ENCODE measurements at places on chromosomes 1 and 21.
A peak's percentile ranks its signal among the peaks of the same experiment; 100 is the strongest.

- DNase-seq: no peak
Observed at GRCh38 chr1:26164036-26164860, 4.5 kb downstream of the C1orf232 start.

DNA sequence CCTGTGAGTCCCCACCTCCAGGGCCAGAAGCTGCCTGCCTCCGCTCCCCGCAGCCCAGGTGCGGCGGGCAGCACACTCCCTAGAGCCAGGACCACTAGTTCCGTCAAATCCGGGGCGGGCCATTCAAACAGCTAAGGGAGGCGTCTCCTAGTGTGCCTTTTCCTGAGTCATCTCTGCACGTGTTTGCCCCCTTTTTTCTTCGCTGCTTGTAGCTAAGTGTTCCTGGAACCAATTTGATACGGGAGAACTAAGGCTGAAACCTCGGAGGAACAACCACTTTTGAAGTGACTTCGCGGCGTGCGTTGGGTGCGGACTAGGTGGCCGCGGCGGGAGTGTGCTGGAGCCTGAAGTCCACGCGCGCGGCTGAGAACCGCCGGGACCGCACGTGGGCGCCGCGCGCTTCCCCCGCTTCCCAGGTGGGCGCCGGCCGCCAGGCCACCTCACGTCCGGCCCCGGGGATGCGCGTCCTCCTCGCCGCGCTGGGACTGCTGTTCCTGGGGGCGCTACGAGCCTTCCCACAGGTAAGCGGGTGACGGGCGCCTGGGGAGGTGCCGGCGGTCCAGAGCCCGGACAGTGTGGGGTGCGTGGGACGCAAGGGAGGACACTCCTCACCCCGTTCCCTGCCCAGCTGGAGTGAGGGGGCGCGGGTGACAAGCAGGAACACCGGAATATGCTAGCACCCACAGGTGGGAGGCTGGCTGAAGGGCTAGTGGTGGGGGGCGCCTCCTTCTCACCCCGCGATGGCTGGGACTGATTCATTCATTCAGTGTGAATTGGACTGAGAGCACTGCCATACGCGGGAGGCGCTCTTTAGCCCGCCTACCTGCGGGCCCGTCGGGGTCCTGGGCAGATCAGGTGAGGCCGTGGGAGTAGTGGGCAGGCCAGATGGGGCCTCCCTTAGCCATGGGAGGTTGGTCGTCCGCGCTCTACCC, at the start of gene TNFRSF8:
TNFRSF8 (plus strand) TSS at position 163 of the 932 bp plus-strand sequence; CDS start at position 459, 296 bp downstream.
- DNase-seq: no peak

DNA sequence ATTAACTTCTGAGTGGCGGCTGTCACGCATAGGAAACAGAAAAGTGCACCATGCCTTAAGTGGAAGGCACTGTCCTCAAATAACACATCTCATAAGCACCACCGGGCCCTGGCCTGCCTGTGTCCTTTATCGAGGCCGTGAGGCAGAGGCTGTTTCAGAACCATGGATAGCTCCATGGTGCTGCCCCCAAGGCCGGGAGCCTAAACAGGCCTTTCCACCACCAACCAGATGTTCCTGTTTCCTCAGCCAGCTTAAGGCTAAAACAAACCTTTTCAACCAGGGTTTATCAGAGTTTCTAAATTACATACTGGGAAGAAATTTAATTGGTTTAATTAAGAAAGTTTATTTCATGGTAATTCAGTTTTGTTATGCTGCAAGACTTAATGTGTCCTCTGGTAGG, 114.4 kb downstream of the DMRTA2 start:
- DNase-seq: no peak

DNA sequence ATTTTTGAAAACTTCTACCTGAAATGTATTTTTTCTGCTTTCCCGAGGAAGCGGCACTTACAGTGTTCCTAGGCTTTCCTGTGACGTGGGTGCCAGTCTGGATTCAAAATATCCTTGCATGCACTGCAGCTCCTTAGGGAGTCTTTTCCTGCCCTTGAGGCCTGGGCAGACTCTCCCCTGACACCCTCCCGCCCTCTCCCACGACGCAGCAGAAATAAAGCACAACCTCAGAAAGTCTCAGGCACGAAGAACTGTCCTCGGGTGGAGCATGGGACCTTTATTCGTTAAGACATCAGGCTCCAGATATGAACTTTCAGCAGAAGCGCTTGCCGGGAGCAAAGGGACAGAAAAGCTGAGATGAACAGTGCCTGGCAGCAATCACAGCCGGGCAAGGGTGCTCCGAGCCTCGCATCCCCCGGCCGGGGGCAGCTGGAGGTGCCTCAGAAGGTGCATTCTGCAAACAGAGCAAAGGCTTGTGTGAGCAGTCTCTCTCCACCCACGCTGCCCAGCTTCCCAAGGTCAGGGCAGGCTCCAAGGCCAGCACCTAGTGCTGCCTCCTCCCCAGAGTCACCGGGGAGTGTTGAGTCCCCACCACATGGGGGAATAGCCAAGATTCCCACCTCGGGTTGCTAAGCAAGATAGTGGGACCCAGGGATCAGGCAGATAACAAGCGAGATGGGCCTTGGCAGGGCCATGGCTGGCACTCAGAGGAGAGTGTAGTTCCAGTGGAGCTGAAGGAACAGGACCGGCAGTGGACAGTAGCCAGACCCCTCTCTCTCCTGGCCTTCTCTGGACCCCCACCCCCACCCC, 3.2 kb downstream of the TFF3 start:
- no peak for DNase-seq

- DNase-seq: no peak
Observed at GRCh38 chr1:58231204-58231603, 315.3 kb downstream of the OMA1 start.

DNA sequence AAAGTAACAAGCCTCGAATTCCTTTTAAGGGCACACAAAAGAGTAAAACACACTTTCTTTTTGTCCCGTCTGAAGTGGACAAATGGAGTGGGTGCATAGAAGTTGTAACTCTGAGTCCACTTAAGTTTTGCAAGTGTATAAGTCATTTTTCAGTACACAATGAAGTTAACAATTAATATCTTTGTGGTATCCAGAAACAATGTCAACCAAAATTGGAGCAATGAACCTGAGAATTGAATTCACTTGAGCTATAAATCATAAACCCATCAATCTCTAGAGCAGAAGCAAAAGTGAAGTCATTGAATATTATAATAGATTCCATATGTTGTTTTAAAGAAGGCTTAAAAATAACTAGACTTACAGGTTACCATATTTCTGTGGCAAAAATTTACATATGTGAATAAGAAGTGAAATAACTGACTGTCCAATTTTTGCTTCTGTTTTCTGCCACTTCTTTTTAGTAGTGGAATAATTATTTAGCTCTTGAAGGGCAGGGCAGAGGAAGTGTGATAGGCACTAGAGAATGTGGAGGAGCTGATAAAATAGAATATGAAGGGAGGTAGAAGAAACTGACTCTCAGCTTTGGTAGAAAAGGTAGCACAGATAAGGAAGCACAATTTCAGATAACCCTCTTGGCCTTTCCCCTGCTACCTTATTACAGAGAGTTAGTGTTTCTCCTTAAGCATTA, 73.9 kb upstream of the RGL1 start:
- DNase-seq: no peak

GRCh38 chr21:42731264-42732032, 78.0 kb downstream of the PDE9A start:
- no peak for DNase-seq

GRCh38 chr1:41323243-41323642, 38.0 kb upstream of the FOXO6 start:
- DNase-seq: no peak

GRCh38 chr1:167328816-167329483, 108.3 kb downstream of the POU2F1 start:
- no peak for DNase-seq

DNA sequence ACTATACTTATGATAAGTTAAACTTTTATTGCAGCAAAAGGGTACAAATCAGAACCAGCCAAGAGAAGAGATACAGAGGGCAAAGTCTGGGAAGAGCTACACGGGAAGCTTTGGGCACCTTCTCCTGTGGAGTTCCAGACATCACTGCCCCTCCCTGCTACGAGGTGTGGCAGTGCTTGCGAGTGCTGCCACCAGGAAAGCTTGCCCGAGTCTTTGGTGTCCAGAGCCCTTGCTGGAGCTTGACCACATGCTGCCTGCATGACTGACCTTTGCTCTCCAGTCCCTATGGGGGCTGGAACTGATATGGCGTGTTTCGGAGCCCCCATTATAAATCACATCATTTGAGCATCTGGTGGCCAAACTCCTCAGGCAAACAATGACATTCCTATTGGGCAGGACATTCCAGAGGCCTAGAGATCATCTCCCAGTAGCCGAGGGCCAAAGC, 23.4 kb downstream of the PLEKHO1 start:
- DNase-seq: no peak

- peak; percentile 41 for DNase-seq
Observed at GRCh38 chr1:10867138-10867721, 70.8 kb upstream of the CASZ1 start.

DNA sequence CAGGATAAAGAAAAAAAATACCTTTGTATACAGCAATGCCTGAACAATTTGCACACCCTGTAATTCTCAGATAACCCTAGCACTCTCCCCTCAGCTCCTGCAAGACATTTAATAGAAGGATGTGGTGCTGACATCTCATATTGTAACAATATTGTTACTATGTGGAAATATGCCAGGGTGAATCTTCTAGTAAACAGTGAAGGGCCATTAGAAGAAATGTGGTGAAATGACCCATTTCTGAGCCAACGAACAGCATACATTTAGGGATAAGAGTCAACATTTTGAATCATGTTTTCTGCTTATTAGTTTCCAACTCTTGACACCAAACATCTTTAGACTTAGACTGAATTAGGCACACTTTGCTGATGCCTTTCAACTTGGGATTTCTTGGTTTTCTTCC, 188.2 kb downstream of the KAZN start:
- no peak for DNase-seq

DNA sequence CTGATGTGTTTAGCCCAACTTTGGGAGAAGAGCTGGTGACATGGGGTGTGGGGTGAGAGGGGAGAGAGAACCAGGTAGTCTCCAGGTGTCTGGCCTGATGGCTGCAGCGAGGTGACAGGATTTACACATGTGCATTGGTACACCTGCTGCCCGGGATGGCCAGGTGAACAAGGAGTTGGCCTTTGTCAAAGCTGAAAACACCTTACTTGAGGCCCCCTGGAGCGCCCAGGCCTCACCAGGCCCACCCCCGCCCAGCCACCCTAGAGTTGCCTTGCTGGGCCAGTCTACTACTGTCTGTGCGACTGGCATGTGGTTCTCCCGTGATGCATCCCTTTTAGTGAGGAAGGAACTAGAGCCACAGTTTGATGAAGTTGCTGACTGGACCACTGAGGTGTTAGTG, 90.5 kb downstream of the ADARB1 start:
- no peak for DNase-seq

- no peak for DNase-seq
Observed at GRCh38 chr1:94679332-94680038, 137.9 kb upstream of the F3 start.

DNA sequence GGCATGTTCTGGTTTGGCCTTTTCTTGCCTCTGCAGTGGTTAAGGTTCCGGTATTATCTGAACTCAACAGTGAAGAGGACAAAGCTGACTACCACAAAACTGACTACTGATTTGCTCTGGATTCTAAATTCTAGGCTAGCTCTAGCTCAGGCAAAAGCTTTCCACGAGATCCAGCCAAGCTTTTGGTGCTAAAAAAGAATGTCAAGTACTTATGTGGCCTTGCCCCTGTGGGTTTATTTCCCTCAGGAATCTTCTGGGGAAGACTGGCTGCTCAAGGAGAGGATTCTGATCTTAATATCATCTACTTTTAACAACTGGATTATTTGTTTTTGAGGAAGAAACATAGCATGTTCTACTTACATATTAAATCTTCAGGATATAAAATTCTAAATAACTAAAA, 26.1 kb upstream of the MTMR11 start:
- no peak for DNase-seq

- no peak for DNase-seq
Observed at GRCh38 chr1:16012590-16013219, 5.1 kb downstream of the HSPB7 start.

- DNase-seq: peak; percentile 17
Observed at GRCh38 chr1:212457740-212458338, 25.1 kb downstream of the NENF start.

- no peak for DNase-seq
Observed at GRCh38 chr1:21342961-21343838, 52.9 kb upstream of the ECE1 start.

DNA sequence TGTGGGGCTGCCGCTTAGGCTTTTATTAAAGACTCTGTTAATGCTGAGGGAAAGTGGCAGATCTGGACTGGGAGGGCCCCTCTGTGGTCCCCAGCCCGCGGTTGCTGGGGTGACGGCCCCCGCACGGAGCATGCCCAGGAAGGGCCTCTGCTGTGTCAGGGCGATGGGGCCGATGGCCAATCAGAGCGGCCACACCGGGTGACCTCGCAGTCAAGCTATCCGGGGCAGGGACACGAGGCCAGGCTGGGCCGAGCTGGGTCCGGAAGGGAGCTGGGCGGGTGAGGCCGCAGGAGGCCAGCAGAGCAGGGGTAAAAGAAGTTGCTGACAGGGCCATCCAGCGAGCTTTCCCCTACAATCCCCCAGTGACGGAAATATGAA, 145.1 kb downstream of the CASZ1 start:
- DNase-seq: no peak

DNA sequence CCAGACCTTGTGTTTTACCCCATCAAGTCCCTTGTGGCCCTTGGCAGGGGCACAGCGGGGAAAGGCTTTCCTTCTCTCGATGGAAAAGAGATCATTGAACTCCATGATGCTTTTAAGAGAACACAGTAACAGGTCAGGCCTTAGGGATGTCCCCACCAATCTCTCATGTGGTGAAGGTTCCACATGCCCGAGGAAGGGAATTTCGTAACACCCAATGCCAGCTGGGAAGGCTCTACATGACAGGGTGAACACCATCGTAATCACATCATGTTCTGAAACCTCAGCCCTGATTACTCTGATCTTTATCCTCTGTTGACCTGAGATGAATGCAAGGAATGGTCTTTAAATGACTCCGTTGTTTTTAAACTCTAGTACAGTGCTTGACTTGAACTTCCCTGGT, 105.5 kb upstream of the SPAG17 start:
- DNase-seq: no peak

DNA sequence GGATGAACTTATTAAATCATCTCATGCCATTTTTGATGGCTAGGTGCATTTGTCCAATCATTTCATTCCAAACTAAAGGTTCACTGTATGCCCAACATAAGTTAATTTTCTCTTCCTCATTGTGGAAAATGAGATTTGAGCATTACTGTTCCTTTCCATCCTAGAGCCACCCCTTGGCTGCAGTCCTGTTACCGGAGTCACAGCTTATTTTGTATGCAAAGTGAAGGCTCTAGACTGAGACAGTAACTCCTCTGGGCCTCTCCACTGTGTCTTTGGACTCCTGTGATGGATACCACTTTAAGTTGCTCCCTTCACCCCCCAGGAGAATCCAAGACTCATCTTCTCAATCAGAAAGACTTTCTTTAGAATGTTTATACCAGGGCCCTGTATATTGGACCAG, 59.7 kb downstream of the FGGY start:
- no peak for DNase-seq
